ENCODE measurements at places on chromosomes 5 and 9.

DNA sequence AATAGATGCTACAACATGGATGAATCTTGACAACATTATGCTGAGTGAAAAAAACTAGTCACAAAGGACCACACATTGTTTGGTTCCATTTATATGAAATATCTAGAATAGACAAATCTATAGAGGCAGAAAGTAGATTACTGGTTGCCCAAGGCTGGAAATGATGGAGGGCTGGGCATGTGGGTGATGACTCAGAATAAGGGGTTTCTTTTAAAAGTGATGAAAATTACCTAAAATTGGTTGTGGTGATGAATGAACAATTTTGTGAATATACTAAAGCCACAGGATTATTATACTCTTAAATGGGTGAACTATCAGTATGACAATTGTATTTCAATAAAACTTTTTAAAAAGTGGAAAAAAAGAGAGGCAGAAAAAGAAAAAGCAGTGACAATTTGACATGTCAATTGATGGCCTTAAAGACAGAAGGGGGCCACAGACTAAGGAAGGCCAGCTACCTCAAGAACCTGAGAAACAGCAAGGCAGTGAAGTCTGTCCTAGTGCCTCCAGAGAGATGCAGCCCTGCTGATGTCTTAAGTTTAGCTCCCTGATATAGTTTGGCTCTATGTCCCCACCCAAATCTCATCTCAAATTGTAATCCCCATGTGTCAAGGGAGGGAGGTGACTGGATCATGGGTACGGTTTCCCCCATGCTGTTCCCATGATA, 182.7 kb downstream of the PIK3R1 start:
- DNase-seq, result no peak

- no peak for DNase-seq
Observed at GRCh38 chr9:109159583-109159982, 7.5 kb downstream of the FRRS1L start.

- no peak for DNase-seq
Observed at GRCh38 chr5:52342361-52342760, 445.4 kb upstream of the ITGA1 start.

GRCh38 chr9:129472651-129473102, 148.2 kb downstream of the C9orf50 start:
- no peak for DNase-seq

DNA sequence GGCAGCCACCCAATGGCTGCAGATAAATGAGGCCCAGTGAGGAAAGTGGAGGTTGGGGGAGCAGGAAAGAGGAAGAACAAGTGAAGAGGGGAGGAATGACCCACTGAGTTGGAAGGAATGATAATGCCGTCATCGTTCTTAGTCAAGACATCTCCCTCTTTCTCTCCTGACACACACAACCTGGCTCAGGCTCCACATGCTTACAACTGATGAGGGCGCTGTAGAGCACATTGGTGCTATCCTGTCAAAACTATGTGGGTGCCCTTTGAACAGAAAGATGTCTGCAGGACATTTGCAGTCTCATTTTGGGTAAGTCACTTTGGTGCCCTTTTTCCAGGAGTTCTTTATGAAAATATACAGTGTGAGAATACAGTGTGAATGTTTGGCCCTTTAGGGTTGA, 5.9 kb downstream of the IFNW1 start:
- no peak for DNase-seq

DNA sequence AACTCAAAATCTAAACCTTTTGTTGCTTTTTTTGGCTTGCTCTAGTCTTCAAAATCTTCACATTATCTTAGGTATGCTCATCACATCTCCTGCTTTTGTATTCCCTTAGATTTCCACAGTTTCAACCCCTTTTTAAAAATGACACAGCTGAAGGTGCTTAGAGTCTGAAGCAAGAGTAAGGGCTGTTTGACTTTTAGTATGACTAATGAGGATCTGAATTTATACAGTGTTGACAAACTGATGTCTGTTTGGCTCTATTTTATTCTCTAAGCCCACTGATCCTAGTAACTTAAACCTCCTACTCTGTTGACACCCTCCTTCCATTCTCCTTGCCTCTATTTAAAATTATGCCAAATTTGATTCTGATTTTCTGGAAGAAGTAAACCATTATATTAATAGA, 200.1 kb downstream of the MCTP1 start:
- no peak for DNase-seq

GRCh38 chr9:99563364-99563763, 258.3 kb upstream of the NR4A3 start:
- no peak for DNase-seq

DNA sequence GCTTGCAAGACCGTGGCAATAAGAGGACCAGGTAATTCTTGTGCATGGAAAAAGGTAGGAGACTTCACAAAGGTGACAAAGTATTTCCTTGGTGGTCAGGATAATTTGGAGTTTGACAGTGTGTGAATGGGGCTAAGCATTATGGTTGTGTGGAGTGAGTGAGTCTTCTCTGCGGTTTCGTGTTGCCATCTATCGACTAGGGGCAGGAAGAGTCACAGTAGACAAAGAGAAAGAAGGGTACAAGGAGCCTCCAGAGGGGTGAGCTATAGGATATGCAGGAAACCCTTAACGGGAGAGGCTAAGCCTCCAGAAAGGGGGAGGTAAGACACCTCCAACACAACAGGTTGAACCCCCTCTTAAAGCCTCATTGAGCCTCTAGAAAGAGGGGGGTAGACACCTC, 64.0 kb upstream of the RANBP6 start:
- DNase-seq, result no peak

- no peak for DNase-seq
Observed at GRCh38 chr5:81225463-81225862, 7.7 kb upstream of the CKMT2 start.

DNA sequence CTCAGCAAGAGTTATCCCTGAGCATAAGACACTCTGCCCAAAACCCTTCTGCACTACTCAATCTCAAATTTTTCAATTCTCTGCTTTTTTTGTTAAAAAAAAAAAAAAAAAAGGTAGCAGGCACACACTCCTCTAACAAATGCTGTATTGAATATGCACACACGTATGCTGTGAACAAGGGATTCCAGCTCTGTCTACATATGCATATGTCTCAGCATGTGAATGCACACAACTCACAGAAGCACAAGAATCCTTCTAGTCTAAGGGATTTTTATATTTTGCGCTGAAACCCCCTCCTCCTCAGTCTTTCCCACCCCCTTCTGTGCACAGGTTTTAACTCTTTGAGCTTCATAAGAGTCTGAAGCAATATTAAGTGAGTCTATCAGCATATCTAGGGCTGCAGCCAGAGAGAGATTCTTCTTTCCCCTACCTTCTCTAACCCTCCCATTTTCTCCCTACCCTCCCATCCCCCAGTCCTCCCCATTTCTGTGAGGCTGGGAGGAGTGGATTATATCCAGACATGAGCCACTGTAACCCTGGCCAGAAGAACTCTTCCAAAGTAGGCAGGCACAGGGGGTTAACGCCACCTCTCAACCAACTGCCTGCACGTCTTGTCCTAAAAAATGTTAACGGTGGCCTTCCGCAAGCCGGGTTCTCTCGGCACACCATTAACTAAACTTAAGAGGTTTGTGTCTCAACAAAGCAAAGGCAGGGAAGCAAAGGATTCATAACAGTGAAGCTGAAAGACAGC, 1.0 kb downstream of the GABRB2 start:
- DNase-seq, result no peak

- DNase-seq, result no peak
Observed at GRCh38 chr9:117649126-117649525, 55.1 kb upstream of the TLR4 start.

GRCh38 chr9:75658301-75658905, 232.1 kb upstream of the PCSK5 start:
- DNase-seq, result no peak

- DNase-seq, result no peak
Observed at GRCh38 chr5:38827525-38827924, 18.3 kb upstream of the OSMR start.

GRCh38 chr5:43273552-43273951, 39.7 kb downstream of the HMGCS1 start:
- no peak for DNase-seq

GRCh38 chr9:83966209-83966582, 13.8 kb downstream of the HNRNPK start:
- DNase-seq, result no peak

DNA sequence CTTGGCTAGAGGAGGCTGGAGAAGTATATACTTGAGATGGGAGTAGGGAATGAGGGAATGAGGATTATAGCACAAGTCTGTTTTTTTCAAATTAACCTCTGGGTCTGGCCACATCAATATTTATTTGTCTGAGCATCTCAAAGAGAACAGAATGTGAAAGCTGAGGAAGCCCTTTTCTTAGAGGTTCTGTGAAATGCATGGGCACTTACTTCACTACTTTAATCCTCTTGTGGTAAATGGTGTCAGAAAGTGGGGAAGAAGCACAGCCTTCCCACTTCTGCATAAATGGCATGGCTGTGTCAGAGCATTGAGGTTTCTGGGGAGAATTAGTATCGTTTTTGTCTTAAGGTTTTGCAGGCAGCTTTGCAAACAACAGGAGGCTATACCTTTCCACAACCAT, 48.6 kb downstream of the SPATA31D1 start:
- DNase-seq, result no peak

DNA sequence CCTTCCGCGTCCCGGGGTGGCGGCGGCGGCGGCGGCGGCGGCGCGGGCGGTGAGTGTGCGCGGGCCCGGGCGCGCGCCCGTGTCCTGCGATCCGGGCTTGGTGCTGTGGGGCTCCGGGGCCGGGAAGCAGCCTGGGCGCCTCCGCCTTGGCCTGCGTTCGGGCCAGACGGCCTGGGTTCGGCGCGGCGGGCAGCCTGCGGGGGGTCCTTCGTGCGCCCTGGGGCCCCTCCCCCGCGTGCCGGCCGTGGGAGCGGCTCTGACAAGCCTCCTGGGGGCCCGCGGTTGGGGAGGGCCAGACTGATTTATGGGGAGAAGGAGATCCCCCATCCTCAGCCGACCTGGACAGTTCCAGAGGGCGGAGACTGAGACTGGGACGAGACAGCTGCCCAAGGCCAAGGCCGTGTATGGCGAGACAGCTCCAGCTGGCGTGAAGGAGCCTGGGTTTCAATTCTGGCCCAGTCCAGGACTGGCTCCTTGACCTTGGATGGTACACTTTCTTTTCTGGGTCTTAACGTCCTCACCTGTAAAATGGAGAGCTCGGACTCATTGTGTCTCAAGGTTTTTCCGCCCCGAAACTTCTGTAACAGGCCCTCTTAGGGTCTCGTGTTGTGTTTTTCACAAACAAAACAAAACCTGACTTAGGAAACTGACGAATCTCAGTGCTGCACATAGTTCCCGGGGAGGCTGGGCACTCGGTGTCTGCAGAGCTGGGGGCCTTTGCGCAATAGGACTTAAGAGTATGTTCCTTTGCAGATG, 603 bp downstream of the TMEM268 start:
- no peak for DNase-seq

- DNase-seq, result peak; percentile 60
Observed at GRCh38 chr9:134283111-134283515, 43.1 kb upstream of the RXRA start.

DNA sequence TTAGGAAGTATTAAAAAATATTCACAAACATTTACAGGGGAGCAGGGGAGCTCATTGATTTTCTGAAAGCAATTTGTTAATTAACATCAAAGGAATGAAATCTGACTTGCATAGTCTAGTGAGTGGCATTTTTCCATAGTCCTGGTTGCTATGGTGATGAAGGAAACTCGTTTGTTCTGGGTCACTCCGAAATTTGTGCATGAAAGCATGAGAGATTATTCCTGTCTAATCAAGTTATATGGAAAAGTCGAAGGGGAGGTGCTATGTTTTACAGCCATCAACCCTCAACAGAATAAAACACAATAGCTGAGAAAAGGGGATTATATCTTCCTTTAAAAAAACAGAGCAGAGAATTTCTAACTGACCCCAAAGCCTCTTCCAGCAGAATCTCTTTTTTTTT, 1495.7 kb upstream of the WWC1 start:
- no peak for DNase-seq

- DNase-seq, result no peak
Observed at GRCh38 chr5:145830594-145830993, 4.5 kb downstream of the PRELID2 start.

DNA sequence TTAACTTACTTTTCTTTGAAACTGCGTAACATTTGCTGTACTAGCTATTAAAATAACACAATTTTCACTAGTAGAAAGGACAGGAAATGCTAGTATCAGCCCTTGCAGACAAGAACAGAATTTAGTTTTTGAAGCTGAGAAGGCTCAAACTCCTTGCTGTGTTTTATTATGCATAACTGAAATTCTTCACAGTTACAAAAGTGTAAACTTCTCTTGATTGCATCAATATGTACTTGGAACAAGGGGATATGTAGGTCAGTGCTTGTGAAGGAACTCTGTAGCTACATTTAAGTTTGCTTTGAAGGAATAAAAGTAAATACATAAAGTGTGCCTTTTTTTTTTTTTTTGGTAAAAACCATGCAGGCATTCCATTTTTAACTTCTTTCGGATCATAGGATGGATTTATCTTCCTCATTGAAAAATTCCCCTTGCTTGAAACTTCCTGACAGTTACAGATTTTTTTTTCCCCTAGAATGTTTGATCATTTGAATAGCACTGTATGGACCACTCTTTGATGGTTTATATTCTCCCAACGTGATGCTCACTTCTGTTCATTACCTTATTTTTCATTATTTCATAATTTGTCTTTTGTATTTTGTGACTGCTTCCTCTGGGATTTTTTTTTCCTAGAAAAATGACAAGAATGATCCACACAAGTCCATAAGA, 94.9 kb upstream of the DAB2 start:
- no peak for DNase-seq

DNA sequence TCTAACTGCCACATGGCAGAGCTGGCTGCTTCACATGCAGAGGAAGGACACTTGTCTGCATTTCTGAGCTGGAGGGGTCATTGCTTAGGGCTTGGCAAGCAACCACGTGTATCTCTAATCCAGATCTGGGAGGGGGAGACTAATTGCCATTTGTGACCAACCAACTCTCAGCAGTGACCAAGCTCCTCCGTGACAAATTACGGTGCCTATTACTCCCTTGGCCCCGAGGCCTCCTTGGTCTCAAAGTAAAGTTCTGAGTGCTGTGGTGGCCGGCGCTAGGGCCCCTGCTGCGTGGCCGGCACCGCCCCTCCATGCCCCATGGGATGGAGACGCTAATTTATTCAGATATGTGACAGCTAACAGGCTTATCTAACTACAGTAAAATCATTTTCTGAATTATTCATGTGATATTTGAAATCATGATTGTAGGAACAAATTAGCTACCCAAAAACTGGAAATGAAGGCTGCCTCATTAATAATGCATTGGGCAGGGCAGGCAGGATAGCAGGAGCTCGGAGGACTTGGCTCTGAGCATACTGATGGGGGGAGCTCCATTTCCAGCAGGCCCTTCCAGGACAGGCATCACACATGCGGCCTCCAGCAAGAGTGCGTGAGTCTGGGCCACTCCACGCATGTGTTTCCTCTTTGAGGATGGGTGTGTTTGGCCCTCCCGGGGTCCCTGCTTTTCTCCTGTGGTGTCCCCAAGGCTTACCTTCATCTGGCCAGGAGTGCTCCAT, 67.7 kb downstream of the C5orf15 start:
- DNase-seq, result no peak

- no peak for DNase-seq
Observed at GRCh38 chr5:140565780-140566095, 1.1 kb downstream of the SLC35A4 start.

GRCh38 chr9:69677931-69678330, 5.8 kb upstream of the APBA1 start:
- DNase-seq, result no peak
